Globus pallidus (tissue), 1 donor: ENCODE measurements at places on chromosomes 4 and X.
A peak's percentile ranks its signal among the peaks of the same experiment; 100 is the strongest.

- DNase-seq: no peak
Measured at GRCh38 chr4:83731609-83732008, 195.7 kb downstream of the GPAT3 start.

DNA sequence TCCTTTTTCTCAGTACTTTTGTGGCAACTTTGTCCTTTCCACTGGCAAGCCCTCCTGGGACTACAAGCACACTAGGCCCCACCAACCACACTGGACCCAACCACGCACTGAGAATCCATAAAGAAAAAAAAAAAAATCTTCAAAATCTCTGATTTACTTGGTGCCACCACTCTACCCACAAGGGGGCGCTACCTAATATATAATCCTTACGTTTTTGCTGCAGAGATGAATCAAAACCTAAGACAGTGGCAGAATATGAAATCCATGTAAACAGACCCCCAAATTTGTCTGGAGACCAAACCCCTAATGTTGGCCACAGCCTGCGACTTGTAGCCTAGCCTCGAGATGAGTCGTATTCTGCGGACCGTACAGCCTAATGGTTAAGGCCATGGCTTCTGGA lies 63.5 kb upstream of the ARHGAP36 start:
- DNase-seq: peak; percentile 0

DNA sequence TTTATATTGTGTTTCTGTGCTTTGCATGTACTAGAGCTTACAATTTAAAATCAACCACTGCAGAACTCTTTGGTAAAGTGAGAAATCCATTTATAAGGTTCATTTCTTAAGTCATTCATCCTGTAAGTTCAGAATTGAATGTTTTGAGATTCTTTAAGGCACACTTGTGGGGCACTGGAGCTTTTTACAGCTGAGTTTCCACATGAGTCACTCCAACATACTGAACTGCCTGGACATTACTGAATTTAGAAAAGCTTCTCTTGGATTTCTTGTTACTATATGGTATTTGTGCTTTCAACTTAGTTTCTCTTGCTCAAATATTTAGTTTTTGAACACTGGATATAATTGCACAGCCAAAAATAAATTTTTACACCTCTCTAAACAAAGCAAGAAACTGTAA lies 226.3 kb downstream of the PACRGL start:
- no peak for DNase-seq

- no peak for DNase-seq
Measured at GRCh38 chr4:54513204-54513603, 144.6 kb upstream of the KIT start.

DNA sequence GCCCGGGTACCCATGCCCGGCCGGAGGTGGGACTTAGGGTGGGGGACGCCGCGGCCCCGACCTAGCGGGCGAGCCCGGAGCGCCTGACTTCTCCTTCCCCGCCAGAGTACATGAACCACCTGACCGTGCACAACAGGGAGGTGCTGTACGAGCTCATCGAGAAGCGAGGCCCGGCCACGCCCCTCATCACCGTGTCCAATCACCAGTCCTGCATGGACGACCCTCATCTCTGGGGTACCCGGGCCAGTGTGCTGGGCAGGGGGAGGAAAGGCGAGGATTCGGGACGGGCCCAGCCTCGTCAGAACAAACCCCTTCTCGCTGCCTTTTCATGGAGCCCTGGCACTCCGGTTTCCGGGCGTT lies 622 bp downstream of the TAFAZZIN start:
- DNase-seq: no peak

GRCh38 chr4:168529257-168529656 lies 32.4 kb downstream of the PALLD start:
- DNase-seq: no peak

DNA sequence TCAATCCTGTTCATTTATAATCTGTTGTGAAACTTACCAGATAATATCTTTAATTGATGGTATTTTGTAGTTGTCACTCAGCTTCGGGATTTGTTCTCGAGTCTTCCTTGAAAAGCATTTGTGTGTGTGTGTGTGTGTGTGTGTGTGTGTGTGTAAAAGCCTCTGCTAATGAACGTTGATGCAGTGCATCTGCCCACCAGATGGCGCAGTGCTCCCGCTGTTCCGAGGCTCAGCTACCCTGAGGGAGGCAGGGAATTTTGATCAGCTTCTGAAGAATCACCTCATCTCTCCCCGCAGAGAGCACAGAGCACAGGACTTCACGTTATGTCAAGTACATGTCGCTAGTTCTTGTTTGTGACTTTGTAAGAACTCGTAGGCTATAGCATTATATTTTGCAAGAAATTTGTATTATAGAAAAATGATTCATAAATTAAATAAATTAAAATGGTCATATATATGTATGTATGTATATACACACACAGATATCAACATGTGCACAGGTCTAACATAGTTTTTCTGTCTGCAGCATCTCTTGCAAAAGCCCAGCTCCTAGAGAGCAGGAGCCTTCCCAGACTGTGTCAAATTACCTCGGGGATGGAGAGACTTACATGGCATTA lies 316.7 kb upstream of the IGFBP7 start:
- peak; percentile 75 for DNase-seq

- no peak for DNase-seq
Measured at GRCh38 chrX:136480383-136480782, 7.4 kb upstream of the BRS3 start.

GRCh38 chrX:132389480-132389879 lies 99.4 kb downstream of the MBNL3 start:
- no peak for DNase-seq

- DNase-seq: no peak
Measured at GRCh38 chrX:83319023-83319422, 189.1 kb upstream of the POU3F4 start.
